Neural crest cell (in vitro differentiated cells): ENCODE measurements at places on chromosomes 2 and 18. TPM values are rescaled to one million over a fixed set of nuclear protein-coding genes. Genes with fewer than 3 reads are reported as not detected.

- DNase-seq, result no peak
Observed at GRCh38 chr2:206855585-206856433, 83.5 kb upstream of the CPO start.

Gene TRIM54
- not detected in 2 replicates for total RNA-seq

Gene MERTK
- total RNA-seq, result 3.3 and 4.4 TPM in 2 replicates

Gene UGT1A4
- total RNA-seq, result not detected in 2 replicates
